ENCODE measurements at places on chromosomes 2 and 18. TPM values are rescaled to one million over a fixed set of nuclear protein-coding genes. Genes with fewer than 3 reads are reported as not detected.

The UGT1A10 gene
- total RNA-seq, result not detected

The EIF5B gene
- 11.7 TPM for total RNA-seq

The AGBL5 gene
- 26.0 TPM for total RNA-seq

The PTCD3 gene
- 38.3 TPM for total RNA-seq

The EML6 gene
- 1.6 TPM for total RNA-seq

The ITGAV gene
- total RNA-seq, result 45.9 TPM

The IGFBP2 gene
- 7.6 TPM for total RNA-seq

GRCh38 chr2:36680012-36680411, 16.5 kb upstream of the VIT start:
- peak; percentile 60 for DNase-seq

DNA sequence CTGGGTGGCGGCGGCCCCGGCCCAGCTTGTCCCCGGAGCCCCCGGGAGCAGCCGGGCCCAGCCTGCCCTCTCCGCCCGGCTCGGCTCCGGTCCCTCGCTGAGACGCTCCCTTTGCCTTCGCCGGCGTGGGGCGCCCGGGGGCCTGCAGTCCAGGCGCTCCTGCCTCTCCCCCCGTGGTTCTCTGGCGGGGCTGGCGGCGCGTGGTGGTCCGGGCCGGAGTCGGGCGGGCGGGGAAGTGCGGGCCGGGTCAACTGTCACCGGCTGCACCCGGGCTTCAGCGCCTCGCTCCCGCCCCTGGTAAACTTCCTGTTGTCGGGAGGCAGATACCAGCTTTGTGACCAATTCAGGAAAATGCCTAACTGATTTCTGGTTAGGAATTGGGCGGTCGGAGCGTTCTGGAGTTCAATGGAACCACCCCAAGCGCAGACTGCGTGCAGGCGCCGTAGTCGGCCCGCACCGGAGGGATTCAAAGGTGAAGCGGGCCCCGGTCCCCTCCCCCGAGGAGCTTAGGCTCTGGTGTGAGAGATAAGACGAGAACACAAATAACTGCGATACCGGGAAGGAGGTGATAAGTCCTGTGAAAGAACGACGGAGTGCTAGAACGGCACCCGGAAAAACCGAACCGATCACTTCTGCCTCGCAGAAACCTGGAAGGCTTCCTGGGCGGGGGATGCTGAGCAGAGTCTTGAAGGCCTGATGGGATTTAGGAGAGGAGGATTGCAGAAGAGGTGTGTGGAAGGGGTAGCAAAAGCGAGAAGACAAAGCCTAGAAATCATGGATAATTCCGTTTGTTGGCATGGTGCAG, 891 bp downstream of the CAB39 start:
- peak; percentile 44 for DNase-seq

DNA sequence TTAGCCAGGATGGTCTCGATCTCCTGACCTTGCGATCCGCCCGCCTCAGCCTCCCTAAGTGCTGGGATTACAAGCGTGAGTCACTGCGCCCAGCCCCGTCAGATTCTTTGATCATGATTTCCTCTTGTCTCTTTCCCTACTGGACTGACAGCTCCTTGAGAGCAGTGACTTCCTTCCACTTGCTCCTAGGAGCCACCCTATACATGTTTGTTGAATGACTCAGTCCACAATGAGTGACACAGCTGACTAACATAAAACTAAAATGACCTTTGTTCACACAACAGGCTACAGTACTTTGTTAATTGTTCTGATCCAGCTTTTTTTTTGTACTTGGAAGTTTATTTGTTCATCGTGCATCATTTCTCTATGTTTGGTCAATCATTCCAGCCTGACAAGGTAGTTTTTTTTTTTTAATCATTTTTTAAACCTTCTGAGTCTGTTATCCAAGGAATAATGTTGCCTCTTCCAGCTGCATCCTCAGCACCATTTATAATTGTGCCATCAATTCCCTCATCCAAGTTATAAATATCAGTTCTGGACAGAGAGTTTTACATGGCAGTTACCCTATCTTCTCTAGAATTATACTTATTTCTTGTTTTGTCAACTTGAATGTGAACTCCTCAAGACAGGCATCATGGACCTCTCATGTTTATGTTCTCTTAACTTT, 42.9 kb upstream of the TUBA3E start:
- peak; percentile 94 for DNase-seq

GRCh38 chr2:191122638-191123294, 28.0 kb downstream of the STAT4 start:
- DNase-seq, result no peak

GRCh38 chr18:7317804-7318231, 86.9 kb downstream of the LRRC30 start:
- DNase-seq, result peak; percentile 82

- no peak for DNase-seq
Measured at GRCh38 chr2:109677835-109678580, 63.8 kb downstream of the SOWAHC start.

- no peak for DNase-seq
Measured at GRCh38 chr2:67246791-67247190, 150.3 kb upstream of the ETAA1 start.

DNA sequence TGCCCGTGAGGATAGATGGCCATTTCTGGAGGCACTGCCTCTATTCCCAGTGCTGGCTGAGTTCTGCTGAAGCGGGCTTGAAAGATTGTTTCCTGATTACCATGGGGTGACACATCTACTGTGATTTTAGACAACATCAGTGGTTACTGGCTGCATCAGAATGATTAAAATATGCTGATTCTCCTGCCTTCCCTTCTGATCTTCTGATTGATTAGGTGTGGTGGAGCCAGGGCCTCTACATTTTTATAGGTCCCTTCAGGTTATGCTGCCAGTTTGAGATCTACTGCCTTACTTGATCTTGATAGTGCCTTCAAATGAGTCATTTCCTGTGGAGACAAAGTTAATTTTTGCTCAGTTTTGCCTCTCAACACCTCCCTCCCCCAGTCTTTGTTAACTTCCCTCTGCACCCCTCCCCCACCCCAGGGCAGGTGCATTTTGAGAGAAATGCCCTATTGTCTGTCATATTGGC, 31.6 kb upstream of the SNORC start:
- peak; percentile 66 for DNase-seq

- DNase-seq, result peak; percentile 54
Measured at GRCh38 chr18:55968550-55968949, 380.6 kb upstream of the TCF4 start.

GRCh38 chr18:75201282-75202270, 7.4 kb downstream of the PTGR3 start:
- no peak for DNase-seq

GRCh38 chr2:131724019-131724418, 196.3 kb downstream of the CCDC74A start:
- no peak for DNase-seq

DNA sequence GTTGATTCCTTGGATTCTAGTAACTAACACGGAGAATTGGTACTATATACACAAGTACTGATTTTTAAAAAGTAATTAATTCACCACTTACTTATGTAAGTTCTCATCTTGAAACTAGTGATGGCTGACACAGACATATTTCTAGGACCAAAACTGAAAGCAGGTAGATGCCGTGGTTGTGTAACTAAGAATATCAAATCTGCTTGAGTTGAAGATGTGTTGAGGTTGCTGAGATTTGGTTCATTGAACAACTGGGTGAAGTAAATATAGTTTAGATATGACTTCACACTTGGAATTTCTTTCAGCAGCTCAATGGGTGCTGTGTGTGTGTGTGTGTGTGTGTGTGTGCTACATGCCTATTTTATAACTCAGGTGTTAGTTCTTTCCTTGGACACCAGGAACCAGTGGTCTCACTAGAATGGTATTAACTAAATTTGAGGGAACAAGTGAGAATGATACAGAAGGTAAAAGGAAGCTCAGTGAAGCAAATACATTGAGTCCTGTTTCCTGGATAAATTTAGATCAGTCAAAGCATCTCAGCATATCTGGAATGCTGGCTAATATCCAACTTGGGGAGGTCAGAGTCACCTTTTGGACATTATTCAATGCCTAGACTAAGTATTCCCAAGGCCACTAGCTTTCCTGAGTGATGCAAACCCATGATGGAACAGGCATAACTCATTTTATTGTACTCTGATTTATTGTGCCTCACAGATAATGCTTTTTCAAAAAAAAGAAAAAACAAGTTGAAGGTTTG, 110.7 kb upstream of the ZEB2 start:
- peak; percentile 53 for DNase-seq

DNA sequence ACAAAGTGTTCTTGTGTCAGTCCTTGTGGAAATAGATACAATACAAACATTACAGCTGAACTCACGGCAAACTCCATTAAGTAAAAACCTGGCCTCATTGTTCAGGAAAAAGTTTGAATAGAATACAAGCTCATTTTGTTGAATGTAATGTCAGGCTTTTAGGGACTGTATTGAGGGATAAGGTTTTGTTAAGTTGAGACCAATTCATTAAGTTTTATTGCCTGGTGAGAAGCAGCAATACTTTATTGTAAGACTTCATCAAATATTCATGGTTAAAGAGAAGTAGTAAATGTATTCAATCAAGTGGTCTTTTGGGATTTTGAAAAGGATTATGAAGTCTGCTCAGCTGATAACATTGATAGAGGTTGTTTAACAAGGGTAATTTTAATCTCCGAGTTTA, 35.4 kb upstream of the METAP1D start:
- no peak for DNase-seq

DNA sequence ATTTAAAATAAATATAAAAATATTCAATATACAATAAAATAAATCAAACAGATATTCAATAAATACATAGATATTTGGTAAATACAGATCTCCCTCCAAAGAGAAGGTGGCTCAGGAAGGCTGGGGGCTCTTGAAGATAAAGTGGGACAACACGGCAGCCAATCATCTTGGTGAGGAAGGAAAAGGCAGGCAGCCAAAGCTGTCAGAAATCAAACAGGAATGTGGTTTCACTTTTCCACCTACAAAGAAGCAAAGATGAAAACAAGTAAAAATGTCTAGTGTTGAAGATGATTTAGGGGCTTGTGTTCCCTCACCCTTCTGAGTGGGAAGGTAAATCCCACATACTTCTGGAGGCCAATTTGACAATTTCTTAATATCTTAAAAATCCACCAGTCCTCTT, 85.7 kb downstream of the B3GNT2 start:
- no peak for DNase-seq

DNA sequence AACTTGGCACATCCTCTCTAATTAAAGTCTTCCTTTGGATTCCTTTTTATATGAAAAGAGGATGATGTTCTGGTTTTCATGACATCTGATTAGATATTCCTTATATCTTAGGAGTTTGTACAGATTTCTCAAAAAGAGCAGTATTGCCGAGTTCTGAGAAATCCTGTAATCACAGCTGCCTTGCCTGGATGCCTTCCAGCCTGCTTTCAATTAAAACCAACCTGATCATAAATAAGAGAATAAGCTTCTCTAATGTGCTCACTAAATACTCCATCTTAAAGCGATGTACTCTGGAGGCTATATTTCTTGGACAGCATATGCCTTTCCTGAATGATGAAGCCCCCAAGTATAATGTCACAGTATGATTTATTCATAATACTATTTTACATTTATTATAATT, 1203.8 kb upstream of the PIK3C3 start:
- no peak for DNase-seq

GRCh38 chr2:145905371-145905770, 1385.5 kb upstream of the ZEB2 start:
- no peak for DNase-seq

- DNase-seq, result peak; percentile 92
Measured at GRCh38 chr2:28643911-28644334, 107.7 kb upstream of the PPP1CB start.

- peak; percentile 51 for DNase-seq
Measured at GRCh38 chr2:67256892-67257291, 140.2 kb upstream of the ETAA1 start.

DNA sequence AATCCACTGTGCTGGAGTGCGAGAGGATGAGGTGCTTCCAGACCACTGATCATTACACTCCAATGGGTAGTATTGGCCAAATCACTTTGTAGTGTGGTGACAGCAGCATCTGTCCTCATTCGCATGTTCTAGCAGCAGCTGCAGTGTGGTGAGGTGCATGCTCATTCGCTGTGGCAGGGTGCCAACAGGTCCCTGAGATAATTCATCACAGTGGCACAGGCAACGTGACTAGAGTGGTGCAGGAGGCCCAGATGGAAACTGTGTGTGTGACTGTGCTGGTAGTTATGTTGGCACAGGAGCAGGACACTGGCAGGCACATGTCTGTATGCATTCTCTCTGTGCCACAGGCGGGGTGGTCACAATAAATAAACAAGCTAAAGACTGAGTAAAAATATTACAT, 329.5 kb upstream of the SYT4 start:
- DNase-seq, result no peak

DNA sequence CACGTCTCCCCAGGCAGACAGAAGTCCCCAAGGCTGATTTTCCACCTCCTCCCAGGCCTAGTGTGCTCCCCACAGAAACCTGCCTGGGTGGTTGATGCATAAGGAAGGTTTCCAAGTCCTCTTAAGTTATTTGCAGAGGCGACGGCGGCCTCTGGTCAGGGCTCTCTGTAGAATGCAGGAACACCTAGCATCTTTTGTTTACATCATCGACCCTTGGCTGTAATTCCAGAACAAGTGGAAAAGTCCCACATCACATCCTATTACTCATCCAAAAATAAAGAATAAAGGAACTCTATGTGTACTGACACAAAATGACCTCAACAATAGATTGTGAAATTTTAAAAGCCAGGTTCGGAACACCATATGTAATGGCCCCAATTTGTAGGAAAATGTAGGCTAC, 211.1 kb downstream of the ALPK2 start:
- DNase-seq, result peak; percentile 87

- no peak for DNase-seq
Measured at GRCh38 chr2:96264086-96264485, 1.7 kb downstream of the TMEM127 start.

DNA sequence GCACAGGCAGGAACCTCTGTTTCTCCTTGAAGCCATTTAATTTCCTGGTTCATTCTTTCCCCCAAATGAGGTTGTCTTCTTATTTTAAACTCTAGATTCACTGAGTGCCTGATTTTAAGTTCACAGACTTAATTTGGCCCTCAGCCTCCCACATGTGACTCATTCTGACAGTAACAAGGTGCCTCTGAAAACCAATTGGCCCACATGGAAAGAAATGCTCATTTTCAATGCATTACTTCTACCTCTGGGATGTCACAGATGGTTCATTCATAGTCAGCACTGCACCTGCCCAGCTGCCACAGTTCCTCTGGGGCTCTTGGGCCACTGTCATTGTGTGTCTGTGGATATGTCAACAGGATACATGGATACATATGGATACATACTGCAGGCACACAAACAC, 140.4 kb upstream of the CAPN13 start:
- no peak for DNase-seq

GRCh38 chr2:125398738-125399524, 1257.0 kb upstream of the GYPC start:
- DNase-seq, result no peak

GRCh38 chr2:186099826-186100225, 361.2 kb downstream of the FSIP2 start:
- DNase-seq, result no peak

GRCh38 chr2:83689402-83689801, 769.7 kb downstream of the SUCLG1 start:
- DNase-seq, result no peak

- peak; percentile 90 for DNase-seq
Measured at GRCh38 chr2:232781765-232782164, 5.4 kb upstream of the KCNJ13 start.

DNA sequence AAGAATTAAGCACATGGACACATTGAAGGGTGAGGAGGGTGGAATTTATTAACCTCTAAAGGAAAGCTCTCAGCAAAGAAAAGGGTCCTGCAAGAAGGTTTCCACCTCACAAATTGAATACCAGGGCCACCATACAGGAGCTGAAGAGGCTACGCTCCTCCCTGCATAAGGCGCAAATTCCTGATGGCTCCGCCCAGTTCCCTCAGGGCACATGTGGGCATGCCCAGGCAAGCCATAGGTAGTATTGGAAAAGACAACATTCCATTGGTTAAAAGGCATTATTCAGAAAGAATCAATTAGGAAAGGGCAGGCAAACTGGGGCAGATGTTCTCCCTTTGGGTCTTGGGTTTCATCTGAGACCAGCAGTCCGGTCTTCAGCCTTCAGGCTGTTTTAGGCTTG, 161.2 kb downstream of the PTPRM start:
- DNase-seq, result no peak
